Spleen (tissue), 13 donors: ENCODE measurements at places on chromosomes 11 and 22. TPM values are rescaled to one million over a fixed set of nuclear protein-coding genes. Genes with fewer than 3 reads are reported as not detected.

Gene OR56A1
- not detected for total RNA-seq

Gene LDHAL6A
- total RNA-seq: not detected

Gene APOL5
- total RNA-seq: not detected

Gene CYTH4
- 197 TPM for total RNA-seq

Gene APOBEC3C
- total RNA-seq: 25.2 TPM

Gene CYP2D6
- total RNA-seq: 2.3 TPM

GRCh38 chr11:12280199-12280837 is 97.1 kb upstream of the PARVA start:
- DNase-seq: no peak

DNA sequence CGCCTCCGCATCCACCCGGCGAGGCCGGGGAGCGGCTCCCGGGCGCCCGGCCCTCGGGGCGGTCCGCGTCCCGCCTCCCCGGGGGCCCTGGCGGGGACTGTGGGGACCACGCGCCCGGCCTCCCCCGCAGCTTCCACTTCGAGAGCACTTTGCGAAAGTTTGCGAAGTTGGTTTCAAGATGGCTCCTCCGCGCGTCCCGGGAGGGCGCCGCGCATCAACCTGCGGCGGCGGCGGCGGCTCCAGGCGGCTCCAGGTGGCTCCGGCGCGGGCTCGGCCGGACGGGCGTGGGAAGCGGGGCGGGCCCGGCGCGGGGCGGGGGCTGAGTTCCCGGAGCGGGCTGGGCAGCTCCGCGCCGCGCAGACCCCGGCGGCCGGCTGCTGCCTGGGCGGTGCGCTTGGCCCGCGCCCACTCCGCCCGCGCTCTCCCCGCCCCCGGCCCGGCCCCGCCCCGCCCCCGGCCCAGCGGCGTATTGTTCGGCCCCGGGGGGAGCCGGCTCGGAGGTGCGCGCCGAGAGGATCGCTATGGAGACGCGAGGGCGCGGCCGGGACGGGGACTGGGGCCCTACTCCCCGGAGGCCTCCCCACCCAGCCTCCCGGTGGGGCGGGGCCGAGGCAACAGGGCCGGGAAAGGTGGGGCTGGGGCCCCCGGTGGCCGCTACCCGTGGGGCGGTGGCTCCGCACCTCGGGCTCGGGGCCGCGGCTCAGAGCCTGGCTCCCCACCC is at the start of gene CELSR1:
Gene CELSR1 (minus strand): TSS at position 396 of the 721 bp plus-strand sequence. CDS start 450 bp downstream, outside the sequence.
- no peak for DNase-seq

DNA sequence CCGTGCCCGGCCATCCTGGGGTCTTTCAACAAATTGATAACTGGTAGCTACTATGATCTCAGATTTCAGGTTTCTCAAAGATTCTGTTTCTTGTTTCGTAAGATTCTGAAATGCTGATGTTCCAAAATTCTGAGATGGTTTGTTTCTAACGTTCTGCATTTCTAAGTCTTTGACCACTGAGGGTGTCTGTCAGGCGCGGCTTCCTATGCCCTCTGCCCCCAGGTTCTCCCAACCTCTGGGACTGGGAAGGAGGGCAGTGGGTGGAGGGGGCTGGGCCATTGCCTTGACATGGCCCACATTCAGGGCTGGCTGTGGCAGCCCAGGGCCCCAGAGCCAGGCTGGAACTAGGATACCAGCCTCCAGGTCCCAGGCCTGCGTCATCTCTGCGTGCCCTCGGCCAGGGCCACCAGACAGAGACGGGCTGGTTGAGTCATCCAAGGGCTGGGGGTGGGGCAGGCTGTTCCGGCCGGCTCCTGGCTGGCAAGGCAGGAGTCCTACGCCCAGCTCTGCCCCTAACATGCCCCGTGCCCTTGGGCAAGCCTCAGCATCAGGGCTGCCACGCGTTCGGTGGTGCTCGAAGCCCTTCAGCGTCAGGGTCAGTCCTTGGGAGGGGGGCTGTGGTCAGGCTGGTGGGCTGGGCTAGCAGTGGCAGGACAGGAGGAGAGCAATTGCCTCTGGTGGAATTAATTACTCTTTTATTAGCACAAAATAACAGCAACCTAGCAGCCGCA is 5.2 kb downstream of the TMEM134 start:
- peak; percentile 92 for DNase-seq

GRCh38 chr22:47575291-47575690 is 812.8 kb downstream of the TBC1D22A start:
- no peak for DNase-seq
